ENCODE measurements at places on chromosomes 2 and 18.

DNA sequence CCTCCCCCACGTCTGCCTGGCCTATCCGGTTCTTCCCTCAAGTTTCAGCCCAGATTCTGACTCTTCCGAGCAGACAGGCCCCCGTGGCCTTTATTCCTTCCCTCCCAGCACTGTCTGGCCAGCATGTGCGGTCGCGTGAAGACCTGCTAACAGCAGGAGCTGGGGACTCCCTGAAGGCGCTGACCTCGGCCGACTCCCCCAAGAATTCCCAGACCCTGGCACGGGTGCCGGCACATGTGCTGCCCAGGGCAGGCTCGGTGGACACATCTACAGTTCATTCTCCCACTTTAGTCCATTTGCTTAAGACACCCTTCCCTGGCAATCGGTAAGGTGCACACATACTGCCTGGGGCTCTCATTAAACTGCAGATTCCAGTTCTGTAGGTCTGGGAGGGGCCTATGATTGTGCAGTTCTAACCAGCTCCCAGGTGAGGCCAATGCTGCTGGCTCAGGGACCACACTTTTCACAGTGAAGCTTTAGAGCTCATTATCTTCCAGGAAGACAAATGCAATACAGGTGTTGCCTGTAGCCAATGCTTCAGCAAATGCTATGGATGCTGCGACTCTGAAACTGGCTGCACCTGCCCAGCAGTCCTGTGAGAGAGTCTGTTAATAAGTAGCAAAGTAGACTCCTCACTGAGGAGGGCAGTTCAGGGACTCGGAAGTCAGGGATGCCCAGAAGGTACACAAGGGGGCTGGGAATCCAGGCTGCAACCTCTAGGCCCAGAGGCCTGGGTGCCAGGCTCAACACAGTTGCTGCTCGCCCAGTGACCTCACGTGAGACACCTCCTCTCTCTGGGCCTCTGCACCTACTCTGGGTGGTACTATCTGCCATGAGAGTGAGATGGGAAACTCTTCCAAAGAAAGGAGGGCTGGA lies 45.4 kb upstream of the TAF1B start:
- no peaks in the 10 kb centered on the region for H3K36me3 ChIP-seq
- peak overlapping the region; percentile 22 for H3K27ac ChIP-seq
- H3K4me3 ChIP-seq = no peak overlapping the region
- H3K4me1 ChIP-seq = peaks cover 38% of the 10 kb centered on the region
- no peaks in the 10 kb centered on the region for H3K27me3 ChIP-seq
- no peak for DNase-seq

- DNase-seq = no peak
- H3K4me1 ChIP-seq = no peaks in the 10 kb centered on the region
- H3K27ac ChIP-seq = no peak overlapping the region
- H3K36me3 ChIP-seq = no peaks in the 10 kb centered on the region
- no peak overlapping the region for H3K4me3 ChIP-seq
- H3K27me3 ChIP-seq = no peaks in the 10 kb centered on the region
Measured at GRCh38 chr18:27278131-27278530, 93.0 kb upstream of the CHST9 start.

- no peak overlapping the region for H3K27ac ChIP-seq
- H3K4me1 ChIP-seq = no peaks in the 10 kb centered on the region
- DNase-seq = no peak
- H3K36me3 ChIP-seq = no peaks in the 10 kb centered on the region
- H3K4me3 ChIP-seq = no peak overlapping the region
- H3K27me3 ChIP-seq = no peaks in the 10 kb centered on the region
Measured at GRCh38 chr2:216908300-216908699, 48.4 kb upstream of the TNP1 start.

DNA sequence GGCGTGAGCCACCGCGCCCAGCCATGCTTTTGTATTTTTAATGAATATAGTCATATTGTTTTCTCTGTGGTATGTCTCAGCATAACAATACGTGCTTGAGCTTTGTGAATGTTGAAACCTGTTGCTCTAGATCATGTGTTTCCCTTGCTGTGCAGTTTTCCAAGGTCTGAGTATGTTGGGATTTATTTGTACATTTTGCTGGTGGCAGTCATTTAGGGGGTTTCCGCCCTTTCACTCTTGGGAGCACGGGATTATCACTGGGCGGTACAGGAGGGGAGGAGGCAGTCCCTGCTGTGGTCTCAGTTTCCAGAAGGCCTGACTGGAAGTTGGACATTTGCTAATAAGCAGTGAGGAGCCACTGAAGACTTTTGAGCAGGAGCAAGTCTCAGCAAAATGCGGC lies 24.9 kb upstream of the CATIP start:
- H3K4me3 ChIP-seq = no peak overlapping the region
- peak overlapping the region; percentile 37 for H3K27ac ChIP-seq
- no peaks in the 10 kb centered on the region for H3K27me3 ChIP-seq
- DNase-seq = no peak
- H3K36me3 ChIP-seq = no peaks in the 10 kb centered on the region

GRCh38 chr2:50118905-50119702 lies 912.8 kb downstream of the NRXN1 start:
- no peak for DNase-seq
- no peaks in the 10 kb centered on the region for H3K4me1 ChIP-seq
- no peak overlapping the region for H3K27ac ChIP-seq
- H3K36me3 ChIP-seq = no peaks in the 10 kb centered on the region

DNA sequence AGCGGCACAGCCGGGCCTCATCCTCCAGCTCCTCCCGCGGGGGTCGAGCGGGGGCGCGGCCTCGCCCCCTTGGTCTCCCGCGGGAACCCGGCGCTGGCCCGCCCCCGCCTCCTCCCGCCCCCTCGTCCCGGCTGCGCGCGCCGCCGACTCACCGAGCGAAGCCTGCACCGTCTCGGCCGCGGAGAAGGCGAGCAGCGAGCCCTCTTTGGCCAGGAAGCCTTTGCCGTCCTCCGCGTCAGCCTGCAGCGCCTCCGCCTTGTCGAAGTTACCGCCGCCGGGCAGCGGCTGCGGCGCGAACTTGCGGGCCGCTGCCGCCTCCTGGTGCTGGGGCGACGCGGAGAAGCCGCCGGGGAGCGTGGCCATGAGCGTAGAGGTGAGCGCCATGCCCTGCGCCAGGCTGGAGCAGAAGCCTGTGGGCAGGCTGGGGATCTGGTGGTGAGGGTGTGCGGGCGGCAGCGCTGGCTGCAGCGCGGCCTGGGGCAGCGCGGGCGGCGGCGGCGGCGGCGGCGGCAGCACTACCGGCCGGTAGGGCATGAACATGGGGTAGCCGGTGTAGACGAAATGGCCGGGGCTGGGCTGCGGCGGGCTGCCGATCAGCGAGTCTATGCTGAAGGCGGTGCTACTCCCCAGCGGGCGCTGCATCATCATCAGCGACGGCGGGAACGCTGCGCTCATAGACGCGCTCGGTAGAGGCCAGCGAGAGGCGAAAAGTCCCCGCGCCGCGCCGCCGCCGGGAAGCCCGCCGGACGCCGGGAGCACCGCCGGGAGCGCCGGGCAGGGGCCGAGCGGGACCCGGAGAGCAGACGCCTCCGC lies 683 bp downstream of the GBX2 start:
- H3K27ac ChIP-seq = no peak overlapping the region
- no peak for DNase-seq
- H3K4me1 ChIP-seq = peaks cover 64% of the 10 kb centered on the region
- H3K4me3 ChIP-seq = no peak overlapping the region
- no peaks in the 10 kb centered on the region for H3K36me3 ChIP-seq

DNA sequence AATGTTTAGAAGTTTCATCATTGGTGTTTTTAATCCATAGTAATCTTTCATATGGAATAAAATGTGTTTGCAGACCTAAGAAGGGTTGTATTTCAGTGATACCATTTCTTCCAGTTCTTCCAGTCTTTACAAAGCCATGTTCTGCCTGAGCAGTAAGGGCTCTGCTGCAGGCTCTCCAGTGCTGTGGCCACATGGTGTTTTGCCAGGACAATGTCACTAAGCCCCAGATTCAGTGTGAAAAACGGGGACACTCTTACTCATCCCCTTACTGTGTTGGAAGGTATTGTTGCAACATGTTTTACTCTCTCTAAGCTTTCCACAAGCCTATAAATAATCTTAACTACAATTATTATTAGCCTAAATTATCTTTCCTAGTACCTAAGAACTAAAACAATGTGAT lies 481.4 kb upstream of the CDH7 start:
- no peak for DNase-seq
- no peak overlapping the region for H3K4me3 ChIP-seq
- no peaks in the 10 kb centered on the region for H3K27me3 ChIP-seq
- H3K4me1 ChIP-seq = no peaks in the 10 kb centered on the region
- no peak overlapping the region for H3K27ac ChIP-seq

GRCh38 chr2:71348302-71348701 lies 16.7 kb downstream of the ZNF638 start:
- H3K27me3 ChIP-seq = no peaks in the 10 kb centered on the region
- no peaks in the 10 kb centered on the region for H3K4me1 ChIP-seq
- H3K36me3 ChIP-seq = peaks cover 15% of the 10 kb centered on the region
- no peak overlapping the region for H3K27ac ChIP-seq
- H3K4me3 ChIP-seq = no peak overlapping the region

GRCh38 chr2:191151331-191151730 lies 537 bp upstream of the STAT4 start:
- peak overlapping the region; percentile 79 for H3K27ac ChIP-seq
- H3K36me3 ChIP-seq = no peaks in the 10 kb centered on the region
- H3K4me3 ChIP-seq = no peak overlapping the region
- no peaks in the 10 kb centered on the region for H3K4me1 ChIP-seq
- H3K27me3 ChIP-seq = no peaks in the 10 kb centered on the region

- H3K27ac ChIP-seq = no peak overlapping the region
- DNase-seq = no peak
- no peaks in the 10 kb centered on the region for H3K4me1 ChIP-seq
- no peaks in the 10 kb centered on the region for H3K36me3 ChIP-seq
- no peak overlapping the region for H3K4me3 ChIP-seq
Measured at GRCh38 chr2:75920859-75921551, 210.3 kb upstream of the GCFC2 start.

GRCh38 chr2:96861074-96861473 lies 3.3 kb upstream of the ANKRD39 start:
- peaks cover 47% of the 10 kb centered on the region for H3K4me1 ChIP-seq
- DNase-seq = no peak
- no peak overlapping the region for H3K27ac ChIP-seq
- peaks cover 23% of the 10 kb centered on the region for H3K36me3 ChIP-seq

GRCh38 chr18:55585065-55585919 lies 2.7 kb downstream of the TCF4 start:
- H3K4me1 ChIP-seq = peaks cover 34% of the 10 kb centered on the region
- H3K27ac ChIP-seq = peak overlapping the region; percentile 92
- peaks cover 31% of the 10 kb centered on the region for H3K27me3 ChIP-seq
- peak overlapping the region; percentile 68 for H3K4me3 ChIP-seq
- no peaks in the 10 kb centered on the region for H3K36me3 ChIP-seq

DNA sequence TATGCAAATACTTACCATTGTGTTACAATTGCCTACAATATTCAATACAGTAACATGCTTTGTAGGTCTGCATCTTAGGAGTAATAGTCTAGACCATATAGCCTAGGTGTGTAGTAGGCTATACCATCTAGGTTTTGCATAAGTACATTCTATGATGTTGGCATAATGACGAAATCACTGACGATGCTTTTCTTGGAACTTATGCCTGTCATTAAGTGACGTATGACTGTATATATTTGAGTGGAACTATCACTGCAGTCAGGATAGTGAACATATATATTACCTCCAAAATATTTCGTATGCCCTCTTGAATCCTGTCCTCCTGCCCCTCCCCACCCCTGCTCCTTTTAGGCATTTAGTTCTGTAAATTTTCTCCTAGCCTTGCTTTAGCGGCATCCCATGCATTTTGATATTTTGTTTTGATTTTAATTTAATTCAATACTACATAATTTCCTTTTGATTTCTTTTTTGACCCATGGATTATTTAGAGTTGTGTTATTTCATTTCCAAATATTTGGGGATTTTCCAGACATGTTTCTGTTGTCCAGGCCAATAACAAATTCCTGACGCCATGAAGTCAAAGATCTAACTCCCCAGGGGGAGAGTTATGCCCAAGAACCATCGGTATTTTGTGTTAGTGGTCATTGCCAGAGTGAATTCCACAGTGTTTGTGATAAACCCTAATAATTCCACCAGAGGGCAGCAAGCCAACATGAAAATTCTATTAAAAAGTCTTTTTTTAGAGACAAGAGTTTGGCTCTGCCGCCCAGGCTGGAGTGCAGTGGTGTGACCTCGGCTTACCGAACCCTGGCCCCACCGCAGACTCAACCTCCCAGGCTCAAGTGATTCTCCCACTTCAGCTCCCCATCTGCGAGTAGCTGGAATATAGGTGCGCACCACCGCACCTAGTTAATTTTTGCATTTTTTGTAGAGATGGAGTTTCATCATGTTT lies 24.2 kb upstream of the CASP8 start:
- peaks cover 40% of the 10 kb centered on the region for H3K4me1 ChIP-seq
- peak; percentile 37 for DNase-seq
- no peaks in the 10 kb centered on the region for H3K27me3 ChIP-seq
- no peaks in the 10 kb centered on the region for H3K36me3 ChIP-seq

- no peaks in the 10 kb centered on the region for H3K36me3 ChIP-seq
- peaks cover 14% of the 10 kb centered on the region for H3K4me1 ChIP-seq
- no peak for DNase-seq
- no peak overlapping the region for H3K27ac ChIP-seq
- H3K4me3 ChIP-seq = no peak overlapping the region
Measured at GRCh38 chr2:45005261-45006002, 3.8 kb downstream of the SIX2 start.

DNA sequence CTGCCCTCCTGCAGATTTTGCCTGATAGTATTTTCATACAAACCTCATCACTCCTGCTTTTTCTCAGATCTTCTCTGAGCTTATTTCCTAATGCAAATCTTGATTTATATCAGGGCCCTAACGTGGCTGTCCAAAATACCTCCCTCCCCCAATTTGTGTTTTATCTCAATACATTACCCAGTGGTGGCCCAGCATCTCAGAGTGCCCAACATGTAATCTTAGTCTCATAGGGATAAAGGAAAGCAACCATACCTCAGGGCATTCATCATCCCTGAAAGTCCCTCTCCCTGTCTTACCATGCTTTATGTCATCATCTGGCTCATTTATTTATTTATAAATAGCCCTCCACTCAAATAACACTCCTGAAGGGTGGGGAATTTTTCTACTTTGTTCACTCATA lies 135.3 kb downstream of the SLC8A1 start:
- H3K27me3 ChIP-seq = no peaks in the 10 kb centered on the region
- H3K36me3 ChIP-seq = no peaks in the 10 kb centered on the region
- H3K4me3 ChIP-seq = no peak overlapping the region
- no peak for DNase-seq
- no peak overlapping the region for H3K27ac ChIP-seq

DNA sequence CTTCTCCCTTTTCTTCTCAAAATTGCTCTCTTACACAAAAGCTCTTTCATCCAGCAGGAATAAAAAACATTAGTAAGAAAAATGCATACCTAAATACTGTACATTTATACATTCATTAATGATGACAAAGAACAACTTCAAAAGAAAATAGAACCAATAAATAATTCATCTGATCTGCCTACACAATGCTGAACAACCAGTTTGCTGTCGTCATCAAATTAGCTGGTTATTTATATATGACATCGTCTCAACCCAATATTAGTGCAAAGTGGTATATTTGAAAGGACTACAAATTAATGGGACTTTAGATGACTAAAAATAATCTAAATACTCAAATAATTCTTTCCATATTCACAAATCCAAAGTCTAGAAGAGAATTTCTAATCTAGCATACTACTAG lies 24.8 kb upstream of the VIT start:
- H3K27me3 ChIP-seq = no peaks in the 10 kb centered on the region
- no peak for DNase-seq
- no peak overlapping the region for H3K4me3 ChIP-seq
- no peaks in the 10 kb centered on the region for H3K36me3 ChIP-seq
- no peak overlapping the region for H3K27ac ChIP-seq
- H3K4me1 ChIP-seq = no peaks in the 10 kb centered on the region
